Daoy (cell line): ENCODE measurements at places on chromosomes 11 and 22. TPM values are rescaled to one million over a fixed set of nuclear protein-coding genes. Genes with fewer than 3 reads are reported as not detected.

GRCh38 chr22:45994491-45995404 is 17.8 kb upstream of the WNT7B start:
- peak; percentile 77 for DNase-seq

- DNase-seq = no peak
These were observed 53.2 kb downstream of the FAM76B start for GRCh38 chr11:95736355-95736754.

Gene SMC1B
- not detected in 2 replicates for total RNA-seq

Gene RASL10A
- total RNA-seq = 0.11 and 0.39 TPM in 2 replicates

Gene CHEK1
- total RNA-seq = 64.8 and 65.3 TPM in 2 replicates

Gene SYT8
- total RNA-seq = not detected in 2 replicates
